Stimulated activated CD4-positive, alpha-beta T cell treated with anti-CD3 and anti-CD28 coated beads, Interleukin-12 subunit alpha, Interleukin-12 subunit beta, amount 100 ng/mL, for 24 hours (primary cell): ENCODE measurements at places on chromosomes 7 and 10.

GRCh38 chr10:76034353-76035205 is 603.2 kb downstream of the LRMDA start:
- DNase-seq: no peak

- no peak for DNase-seq
Measured at GRCh38 chr7:77820967-77821366, 22.4 kb downstream of the PHTF2 start.

DNA sequence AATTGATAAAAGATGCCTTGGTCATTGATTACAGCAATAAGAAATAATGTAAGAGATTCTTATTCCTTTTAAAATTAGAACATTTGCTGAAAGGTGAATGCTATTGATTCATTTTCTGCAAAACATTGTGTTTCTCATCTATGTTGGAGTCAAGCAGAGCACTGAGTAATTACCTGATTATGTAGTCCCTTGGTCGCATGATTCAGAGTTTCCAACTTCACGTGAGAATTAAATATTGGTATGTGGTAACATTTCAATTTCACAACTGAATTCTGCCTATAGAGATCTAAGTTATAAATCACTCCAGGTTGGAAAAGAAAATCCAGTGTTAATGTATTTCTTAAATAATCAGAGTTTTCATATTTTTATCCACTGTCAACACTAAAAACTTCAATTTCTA is 701.4 kb downstream of the PHTF2 start:
- DNase-seq: no peak

- DNase-seq: no peak
Measured at GRCh38 chr7:5229451-5230264, 39.6 kb downstream of the WIPI2 start.

GRCh38 chr7:129713544-129713943 is 102.0 kb downstream of the NRF1 start:
- no peak for DNase-seq

GRCh38 chr7:45239486-45239885 is 81.9 kb downstream of the RAMP3 start:
- DNase-seq: no peak

GRCh38 chr7:155380221-155380861 is 77.6 kb upstream of the EN2 start:
- DNase-seq: peak; percentile 52

- no peak for DNase-seq
Measured at GRCh38 chr7:16028636-16029035, 342.2 kb upstream of the MEOX2 start.

- no peak for DNase-seq
Measured at GRCh38 chr7:55887821-55888247, 578 bp downstream of the ZNF713 start.

DNA sequence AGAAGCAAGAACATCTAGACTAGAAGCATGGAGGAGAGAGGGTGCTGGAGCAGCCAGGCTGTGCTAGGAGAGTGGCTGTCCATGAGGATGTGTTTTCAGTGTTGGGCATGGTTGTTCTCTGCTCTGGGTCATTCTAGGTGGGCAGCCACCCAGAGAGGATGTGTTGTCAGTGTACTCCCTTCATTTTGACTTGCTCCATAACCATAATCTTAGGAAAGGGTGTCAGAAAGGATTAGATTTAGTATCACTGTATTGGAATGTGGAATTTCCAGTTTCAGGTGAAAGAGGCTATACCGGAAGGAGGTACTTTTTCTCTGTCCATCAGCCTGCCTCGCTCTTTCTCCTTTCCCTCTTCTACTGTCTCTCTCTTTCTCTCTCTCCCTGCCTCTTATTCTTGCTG is 474.5 kb upstream of the PODXL start:
- DNase-seq: no peak

DNA sequence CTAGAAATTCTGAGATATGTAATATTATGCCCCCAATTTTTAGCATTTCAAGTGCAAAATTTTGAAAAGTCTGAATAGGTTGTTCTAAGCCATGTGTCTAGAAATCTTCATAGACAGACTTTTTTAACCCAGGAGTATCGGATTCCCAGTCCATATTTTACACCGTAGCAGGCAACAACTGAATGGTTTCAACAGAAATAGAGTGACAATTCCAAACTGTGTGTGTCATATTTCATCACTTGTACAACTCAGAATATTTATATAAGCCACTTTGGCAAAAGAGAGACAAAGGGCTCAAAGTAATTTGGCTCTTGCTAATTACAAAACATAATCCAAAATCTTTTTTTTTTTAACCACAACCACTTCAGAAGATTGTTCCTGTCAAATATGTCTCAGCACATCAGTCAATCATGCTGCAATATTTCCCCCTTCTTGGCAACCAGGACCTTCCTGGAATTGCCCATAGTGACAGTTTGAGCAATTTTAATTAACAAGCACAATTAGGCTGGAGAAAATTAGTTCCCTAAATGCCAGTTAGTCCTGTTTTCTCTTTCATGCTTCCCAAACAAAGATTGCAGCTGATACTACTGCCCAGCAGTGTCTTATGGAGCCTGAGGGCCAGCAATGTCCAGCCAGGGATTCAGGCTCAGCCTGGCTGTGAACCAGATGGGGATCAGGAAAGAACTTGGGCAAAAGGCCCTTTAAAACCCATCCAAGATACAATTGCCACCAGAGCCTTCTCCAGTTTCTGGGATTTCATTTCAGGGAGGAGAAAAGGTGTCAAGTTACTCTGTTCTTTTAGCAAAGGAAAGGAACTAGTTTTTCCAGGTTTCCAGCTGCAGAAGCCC is 533.3 kb upstream of the GHITM start:
- no peak for DNase-seq

GRCh38 chr7:122132341-122132740 is 11.7 kb downstream of the AASS start:
- no peak for DNase-seq

- no peak for DNase-seq
Measured at GRCh38 chr10:55813451-55814170, 547.4 kb downstream of the ZWINT start.
